ENCODE measurements at places on chromosomes 1 and 21. TPM values are rescaled to one million over a fixed set of nuclear protein-coding genes. Genes with fewer than 3 reads are reported as not detected.
A peak's percentile ranks its signal among the peaks of the same experiment; 100 is the strongest.

DNA sequence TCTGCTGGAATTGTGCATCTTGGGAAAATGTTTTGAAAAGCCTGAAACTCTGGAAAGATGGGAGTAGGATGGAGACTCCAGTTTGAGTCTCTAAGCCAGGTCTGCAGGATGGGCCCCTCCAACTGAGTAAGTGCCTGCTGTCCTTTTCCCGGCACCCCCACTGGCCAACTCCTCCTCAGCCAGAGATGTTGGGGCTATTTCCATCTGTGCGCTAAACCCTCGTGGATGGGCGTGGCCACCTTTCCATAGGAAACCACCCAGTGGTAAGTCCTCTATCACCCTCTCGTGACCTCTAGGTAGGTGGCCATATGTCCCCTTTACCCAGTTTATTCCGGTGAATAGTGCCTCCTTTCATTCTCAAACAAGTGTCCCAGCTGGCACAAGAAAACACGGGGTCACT, 250.9 kb downstream of the TOMM20 start:
- no peak for DNase-seq

GRCh38 chr1:180915426-180915965, 2.8 kb downstream of the KIAA1614 start:
- DNase-seq: no peak

GRCh38 chr1:30571380-30571779, 152.0 kb downstream of the MATN1 start:
- no peak for DNase-seq

GRCh38 chr1:32247452-32247851, 430 bp downstream of the FAM167B start:
- no peak for DNase-seq

- DNase-seq: no peak
These were observed 5.2 kb upstream of the VSIG8 start for GRCh38 chr1:159867664-159868026.

- DNase-seq: no peak
These were observed 4.8 kb downstream of the KRTAP21-3 start for GRCh38 chr21:30713766-30714165.

DNA sequence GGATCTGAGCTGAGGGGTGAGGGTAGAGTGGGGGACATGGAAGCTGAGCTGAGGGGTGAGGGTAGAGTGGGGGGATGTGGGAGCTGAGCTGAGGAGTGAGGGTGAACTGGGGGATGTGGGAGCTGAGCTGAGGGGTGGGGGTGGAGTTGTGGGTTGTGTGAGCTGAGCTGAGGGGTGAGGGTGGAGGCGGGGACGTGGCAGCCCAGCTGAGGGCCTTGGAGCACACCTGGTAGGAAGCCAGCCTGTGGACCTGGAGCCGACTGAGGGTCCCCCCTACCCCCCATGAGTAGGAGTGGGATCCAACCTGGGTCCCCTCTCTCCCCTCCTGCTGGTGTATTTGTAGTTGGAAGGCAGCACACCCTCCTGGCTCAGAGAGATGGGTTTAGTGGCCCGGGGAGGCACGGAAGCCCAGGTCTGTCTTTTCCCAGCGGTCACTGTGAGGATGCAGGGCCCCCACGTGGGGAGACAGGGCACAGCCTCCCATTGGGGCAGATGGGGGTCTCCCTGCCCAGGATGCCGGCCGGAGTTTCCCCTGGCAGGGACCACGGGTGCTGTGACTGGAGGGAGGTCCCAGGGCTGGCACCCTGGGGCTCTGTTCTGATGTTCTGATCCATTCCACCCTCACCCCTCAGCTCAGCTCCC, 13.2 kb upstream of the NPHP4 start:
- DNase-seq: no peak

GRCh38 chr1:243946946-243947345, 96.9 kb upstream of the AKT3 start:
- DNase-seq: no peak

DNA sequence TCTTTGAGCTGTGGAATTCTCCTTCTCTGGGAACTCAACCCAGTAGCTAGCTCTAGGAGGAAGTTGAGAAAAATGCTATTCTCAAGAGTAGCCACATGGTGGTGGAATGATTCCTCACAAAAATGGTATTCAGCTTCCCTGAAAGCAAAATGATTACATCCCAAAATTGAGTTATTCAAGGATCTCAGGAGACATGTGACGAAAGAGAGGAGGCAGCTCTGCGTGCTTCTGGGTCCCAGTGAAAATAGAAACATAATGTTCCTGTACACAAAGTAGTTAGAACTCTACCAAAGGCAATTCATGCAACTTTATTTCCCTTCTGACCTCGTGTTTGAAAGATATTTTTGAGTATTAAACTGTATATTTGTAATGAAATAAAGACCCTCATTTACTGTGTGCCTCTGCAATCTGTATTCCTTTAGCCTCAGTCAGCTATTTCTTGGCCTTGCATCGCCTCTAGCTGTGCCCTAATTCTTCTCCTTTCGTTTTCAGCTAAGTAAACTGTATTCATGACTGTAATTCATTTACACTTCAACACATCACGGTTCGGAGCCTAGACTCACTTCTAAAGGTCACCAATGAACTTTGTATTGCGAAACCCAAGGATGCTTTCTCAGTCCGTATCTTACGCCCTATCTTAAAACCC, 167.3 kb downstream of the FASLG start:
- DNase-seq: no peak

DNA sequence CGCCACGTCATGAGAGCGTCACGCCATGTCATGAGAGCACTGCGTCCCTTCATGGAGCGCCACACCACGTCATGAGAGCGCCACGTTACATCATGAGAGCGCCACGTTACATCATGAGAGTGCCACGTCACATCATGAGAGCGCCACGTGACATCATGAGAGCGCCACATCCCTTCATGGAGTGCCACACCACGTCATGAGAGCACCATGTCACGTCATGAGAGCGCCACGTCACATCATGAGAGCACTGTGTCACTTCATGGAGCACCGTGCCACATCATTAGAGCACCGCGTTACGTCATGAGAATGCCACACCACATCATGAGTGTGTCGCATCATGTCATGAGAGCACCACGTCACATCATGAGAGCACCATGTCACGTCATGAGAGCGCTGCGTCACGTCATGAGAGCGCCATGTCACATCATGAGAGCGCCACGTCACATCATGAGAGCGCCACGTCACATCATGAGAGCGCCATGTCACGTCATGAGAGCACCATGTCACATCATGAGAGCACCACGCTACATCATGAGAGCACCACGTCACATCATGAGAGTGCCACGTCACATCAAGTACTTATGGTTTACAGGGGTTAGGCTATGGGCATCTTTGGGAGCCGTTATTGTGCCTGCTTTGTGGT, 9.8 kb upstream of the NLRP3 start:
- DNase-seq: no peak

DNA sequence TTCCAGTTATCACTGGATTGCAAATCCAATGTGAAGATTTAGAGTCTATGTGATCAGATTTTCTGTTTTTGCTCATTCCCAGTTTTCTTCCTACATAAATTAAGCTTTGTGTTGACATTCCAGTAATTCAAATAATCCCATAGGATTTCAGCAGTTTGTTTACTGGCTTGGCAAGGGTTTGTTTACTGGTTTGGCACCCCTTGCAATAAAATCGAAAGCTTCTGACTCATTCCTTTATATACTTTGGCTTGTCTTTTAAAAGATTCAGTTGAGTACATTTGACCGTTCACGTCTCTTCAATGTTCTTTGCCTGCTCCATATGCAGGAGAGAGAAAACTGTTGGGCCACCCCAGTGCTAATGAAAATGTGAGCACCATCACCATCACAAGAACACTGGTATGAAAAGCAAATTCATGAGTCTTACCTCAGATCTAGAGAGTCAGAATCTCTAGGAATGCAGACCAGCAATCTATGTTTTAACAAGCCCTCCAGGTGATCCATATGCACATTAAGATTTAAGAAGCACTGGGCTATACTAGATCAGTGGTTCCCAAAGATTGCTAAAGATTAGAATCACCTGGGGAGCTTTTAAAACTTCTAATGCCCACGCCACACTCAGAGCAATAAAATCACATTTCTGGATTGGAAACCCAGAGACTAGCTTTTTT, 32.8 kb downstream of the ZC3H11B start:
- DNase-seq: no peak

DNA sequence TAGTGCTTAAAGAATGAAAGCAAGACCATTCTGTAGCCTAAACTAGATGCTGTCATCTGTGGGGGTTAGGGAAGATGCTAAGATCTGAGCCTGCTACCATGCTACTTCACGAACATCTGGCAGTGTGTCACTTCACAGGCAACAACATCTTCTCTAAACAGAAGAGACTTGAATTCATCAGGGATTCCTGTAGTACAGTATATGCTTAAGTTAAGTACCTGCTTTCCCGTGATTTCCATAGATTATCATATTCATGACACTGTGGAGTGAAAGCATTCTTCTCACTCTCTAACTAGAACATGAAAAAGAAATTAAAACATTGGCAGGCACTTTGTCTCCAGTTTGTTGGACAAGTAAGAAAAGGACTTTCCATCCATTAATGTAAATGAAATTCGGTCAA, 390.9 kb downstream of the PTBP2 start:
- DNase-seq: no peak

GRCh38 chr21:46555225-46555617, 49.7 kb downstream of the S100B start:
- DNase-seq: no peak

DNA sequence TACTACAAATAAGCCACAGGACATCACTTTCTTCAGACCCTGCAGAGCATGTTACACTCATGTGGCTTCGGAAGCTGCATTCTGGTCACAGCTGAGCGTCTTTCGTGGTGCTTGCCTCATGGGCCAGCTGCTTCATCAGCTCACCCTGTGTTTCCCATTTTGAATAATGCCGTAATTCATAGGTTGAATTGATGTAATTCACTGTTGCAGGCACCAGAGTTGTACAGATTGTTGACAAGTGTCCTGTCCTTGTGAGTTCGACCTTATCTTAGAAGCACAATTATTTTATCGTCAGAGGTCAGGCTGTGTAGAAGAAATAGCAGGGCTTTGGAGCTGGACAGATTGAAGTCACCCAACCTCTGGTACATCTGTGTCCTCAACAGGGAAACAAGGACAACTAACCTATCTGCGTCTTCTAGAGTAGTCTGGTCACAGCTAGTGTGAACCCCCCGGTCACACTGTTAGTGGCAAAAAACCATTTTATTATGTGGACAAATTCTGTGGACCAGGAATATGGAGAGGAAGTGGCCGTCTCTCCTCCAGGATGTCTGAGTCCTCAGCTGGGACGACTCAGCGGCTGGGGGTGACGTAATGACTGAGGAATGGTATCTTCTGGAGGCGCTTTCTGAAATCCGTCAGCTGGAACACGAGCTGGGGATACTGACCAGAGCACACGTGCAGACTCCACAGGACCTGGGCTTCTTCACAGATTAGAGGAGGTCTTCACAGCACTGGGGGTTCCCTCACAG, 17.8 kb downstream of the PKNOX1 start:
- no peak for DNase-seq

- no peak for DNase-seq
These were observed 3.5 kb upstream of the IVL start for GRCh38 chr1:152904688-152905440.

- DNase-seq: no peak
These were observed 16.2 kb downstream of the DRAXIN start for GRCh38 chr1:11707621-11708276.

- peak; percentile 86 for DNase-seq
These were observed at the start of gene COL16A1 for GRCh38 chr1:31703431-31704270. Gene COL16A1 (minus strand): TSS chr1:31704017. CDS start chr1:31702193, 1,824 bp downstream.

- no peak for DNase-seq
These were observed 84.5 kb downstream of the UCHL5 start for GRCh38 chr1:192974701-192975100.

DNA sequence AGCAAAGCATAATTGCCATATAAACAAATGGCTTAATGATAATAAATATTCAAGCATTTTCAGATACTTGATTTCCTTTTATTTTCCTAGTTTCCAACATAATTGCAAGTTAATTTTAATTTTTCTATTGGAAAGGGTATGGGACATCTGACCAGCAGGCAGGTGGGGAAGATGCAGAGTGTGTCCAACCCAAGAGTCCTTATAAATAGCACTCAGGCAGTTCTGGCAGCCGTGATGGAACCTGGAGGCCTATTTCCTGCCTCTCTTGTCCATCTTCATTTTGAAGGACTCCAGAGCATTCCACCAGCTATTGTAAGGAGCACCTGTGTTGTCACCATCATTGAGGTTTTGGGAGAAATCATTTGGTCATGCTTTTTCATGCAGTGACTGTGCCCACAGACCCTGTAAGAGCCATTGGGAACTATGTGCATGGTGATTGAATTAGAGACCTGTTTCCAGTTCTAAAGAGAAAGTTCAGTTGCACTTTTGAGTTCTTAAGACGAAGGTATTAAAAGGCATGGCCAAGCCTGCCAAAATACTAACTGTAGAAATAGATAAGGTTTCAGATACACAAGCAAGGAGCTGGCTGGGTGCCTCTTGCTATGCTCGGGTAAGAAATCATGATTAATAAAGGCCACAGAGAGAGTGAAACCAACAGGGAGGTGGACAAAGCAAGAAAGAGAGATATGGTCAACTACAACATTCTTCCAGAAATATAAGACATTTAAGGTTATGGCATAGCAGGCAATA, 92.3 kb downstream of the SPATA46 start:
- no peak for DNase-seq

DNA sequence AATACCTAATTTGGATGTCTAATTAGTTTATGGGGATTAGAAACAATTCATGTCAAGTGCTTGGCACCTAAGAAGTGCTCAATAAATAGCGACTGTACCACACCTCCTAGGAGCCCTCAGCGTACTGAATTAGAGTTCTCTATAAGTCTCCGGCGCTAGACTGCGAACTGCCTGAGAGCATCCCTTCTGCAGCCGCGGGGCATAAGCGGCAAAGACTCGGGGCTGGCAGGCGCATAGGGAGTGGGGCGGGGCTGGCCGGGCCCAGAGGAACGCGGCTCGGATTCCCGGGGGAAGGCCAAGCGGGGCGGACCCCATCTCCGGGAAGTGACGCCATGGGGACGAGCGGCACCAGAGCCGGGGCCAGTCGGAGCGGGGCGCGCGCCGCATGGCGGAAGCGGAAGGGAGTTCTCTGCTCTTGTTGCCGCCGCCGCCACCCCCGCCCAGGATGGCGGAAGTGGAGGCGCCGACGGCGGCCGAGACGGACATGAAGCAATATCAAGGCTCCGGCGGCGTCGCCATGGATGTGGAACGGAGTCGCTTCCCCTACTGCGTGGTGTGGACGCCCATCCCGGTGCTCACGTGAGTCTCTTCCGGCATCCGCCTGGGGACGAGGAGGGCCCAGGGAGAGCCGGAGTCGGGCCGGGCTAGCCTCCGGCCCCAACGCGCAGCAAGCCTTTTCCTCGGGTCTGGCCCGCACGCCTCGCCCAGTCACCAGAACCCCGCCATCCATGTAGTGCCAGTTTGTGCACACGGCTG, at the start of gene TMEM222:
TSS of gene TMEM222 (plus strand) at position 351 of the 756 bp plus-strand sequence. CDS start at position 386, 35 bp downstream.
- peak; percentile 88 for DNase-seq

GRCh38 chr1:242691610-242691945, 167.1 kb upstream of the PLD5 start:
- DNase-seq: no peak

DNA sequence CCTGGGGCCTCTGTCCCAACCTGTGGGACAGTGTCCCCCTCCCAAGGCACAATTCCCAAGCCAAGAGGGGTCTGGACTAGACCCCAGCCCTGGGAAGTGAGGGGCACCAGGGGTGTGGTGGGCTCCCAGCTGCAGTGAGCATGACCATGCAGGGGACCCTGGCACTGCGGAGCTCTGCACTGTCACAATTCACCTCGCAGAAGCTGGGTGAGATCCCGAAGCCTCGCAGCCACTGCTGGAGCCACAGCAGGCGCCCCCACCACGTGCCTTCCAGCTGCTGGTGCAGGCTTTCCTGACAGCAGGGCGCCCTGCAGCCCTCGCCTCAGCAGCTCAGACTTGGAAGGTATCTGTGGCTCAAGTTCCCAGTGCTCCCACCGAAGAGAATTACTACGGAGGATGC, 10.0 kb upstream of the SRARP start:
- no peak for DNase-seq

The HSPB7 gene
- total RNA-seq: 191 TPM

The GLIS1 gene
- not detected for total RNA-seq

The MCOLN2 gene
- total RNA-seq: not detected
